ENCODE measurements at places on chromosomes 3 and 15.
A peak's percentile ranks its signal among the peaks of the same experiment; 100 is the strongest.

GRCh38 chr3:115615001-115615814 is 8.1 kb upstream of the GAP43 start:
- no peak for DNase-seq

GRCh38 chr3:162710332-162711112 is 1213.9 kb downstream of the OTOL1 start:
- DNase-seq: no peak

DNA sequence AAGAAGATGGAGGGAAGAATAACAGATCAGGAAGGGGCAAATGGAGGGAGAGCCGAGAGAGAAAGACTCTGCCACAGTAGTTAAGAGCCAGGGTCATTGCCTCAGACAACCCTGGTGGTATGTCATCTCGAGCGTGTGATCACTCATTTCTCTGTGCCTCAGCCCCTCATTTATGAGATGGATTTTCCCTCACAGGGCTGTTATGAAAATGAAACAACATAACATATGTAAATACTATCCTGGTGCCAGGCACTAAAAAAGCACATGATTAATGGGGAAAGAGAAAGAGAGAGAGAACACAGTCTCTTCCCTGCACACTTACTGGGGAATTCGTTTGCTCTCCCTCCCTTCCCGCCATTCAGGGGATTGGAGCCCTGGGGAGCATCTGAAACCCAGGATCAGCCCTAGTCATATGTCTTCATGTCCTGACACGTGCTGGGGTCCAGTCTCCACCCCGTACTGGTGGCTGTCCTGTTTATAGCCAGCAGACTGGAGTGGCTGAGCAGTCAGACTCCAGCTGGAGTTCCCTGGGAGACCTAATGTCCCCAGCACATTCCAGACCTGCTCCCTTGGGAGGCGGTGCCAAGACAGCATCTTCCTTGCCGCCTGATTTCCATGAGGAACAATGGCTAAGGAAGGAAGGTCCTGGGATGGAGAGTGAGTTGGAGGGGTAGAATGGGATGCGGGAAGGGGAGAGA is 14.7 kb upstream of the AMOTL2 start:
- DNase-seq: no peak

DNA sequence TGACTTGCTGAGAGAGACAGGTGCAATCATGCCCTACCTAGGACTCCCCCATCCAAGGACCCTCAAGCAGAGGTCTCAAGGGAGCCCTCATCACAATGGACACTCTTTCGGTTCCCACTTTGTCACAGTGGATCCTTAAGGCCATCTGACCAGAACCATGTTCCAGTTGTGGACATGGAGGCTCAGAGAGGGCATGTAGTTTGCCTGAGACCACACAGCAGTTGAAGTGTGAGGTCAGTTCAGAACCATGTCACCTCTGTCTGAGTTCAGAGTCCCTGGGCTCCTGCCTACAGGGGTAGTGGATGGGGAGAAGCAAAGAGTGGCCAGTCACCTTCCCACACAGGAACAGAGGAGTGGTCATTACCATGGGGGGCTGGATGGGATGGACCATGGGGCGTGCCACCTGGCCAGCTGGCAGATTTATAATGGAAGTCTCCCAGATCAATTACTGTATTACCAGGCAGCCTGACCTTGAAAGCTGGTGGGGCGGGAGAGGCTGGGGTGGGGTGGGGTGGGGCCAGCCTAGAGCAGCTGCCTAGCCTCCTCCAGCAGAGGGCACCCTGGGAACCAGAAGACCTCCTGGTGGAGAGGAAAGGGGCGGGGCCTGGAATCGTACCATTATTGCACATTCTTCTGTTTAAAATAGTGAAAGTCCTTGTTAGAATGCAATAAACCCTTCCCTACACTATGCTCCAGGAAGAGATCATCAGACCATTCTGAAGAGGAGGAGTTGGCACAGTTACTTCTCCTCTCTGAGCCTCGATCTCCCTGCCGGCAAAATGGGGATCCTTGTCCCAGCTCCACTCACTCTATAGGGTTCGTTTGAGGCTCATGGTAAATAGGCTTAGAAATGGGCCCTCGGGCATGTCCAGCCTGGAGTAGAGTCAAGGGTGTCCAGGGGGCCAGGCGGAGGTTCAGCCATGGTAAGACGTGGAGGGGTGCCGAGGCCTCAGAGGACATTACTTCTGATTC is 26.9 kb upstream of the LINGO1 start:
- peak; percentile 64 for DNase-seq

GRCh38 chr15:100373120-100373896 is 31.5 kb upstream of the ADAMTS17 start:
- no peak for DNase-seq

DNA sequence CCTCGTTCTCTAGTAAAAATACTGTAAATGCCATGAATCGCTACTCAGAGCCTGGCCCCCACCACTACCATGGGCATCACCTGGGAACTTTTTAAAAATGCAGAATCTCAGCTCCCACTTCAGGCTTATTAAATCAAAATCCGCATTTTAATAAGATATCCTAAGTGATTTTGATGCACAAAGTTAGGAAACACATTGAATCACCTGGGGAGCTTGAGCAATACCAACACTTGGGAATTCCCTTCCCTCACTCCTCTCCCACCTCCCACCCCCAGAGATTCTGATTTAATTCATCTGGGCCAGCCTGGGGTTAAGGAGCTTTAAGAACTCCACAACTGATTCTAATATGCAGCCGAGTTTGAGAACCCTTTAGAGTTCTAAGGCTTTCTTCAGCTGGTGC is 26.8 kb downstream of the RLBP1 start:
- no peak for DNase-seq

DNA sequence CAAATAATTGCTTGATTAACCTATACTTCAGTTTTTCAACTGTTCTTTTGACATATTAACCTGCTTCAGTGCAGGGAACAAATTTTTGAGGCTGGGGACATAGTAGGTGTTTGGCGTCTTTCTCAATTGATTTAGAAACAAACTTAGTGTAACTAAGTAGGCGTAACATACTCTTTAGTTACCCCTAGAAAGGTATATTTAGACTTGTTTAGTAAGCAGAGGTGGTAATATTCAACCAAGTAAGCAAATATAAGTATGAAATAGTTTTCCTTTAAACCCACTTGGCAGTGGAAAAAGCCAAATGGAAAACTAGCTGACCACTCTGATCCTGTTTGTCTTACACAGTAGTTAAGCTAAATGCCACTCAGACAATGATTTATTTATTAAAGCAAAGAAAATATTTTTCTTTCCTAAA is 113.2 kb downstream of the MBNL1 start:
- no peak for DNase-seq

GRCh38 chr3:149333176-149333859 is at the start of gene TM4SF18:
Gene TM4SF18 (minus strand): TSS chr3:149333636. CDS start chr3:149333382, 254 bp downstream.
- no peak for DNase-seq

GRCh38 chr15:96253006-96253747 is 77.3 kb upstream of the NR2F2 start:
- DNase-seq: no peak

- no peak for DNase-seq
Measured at GRCh38 chr15:57777003-57777402, 70.5 kb downstream of the POLR2M start.

DNA sequence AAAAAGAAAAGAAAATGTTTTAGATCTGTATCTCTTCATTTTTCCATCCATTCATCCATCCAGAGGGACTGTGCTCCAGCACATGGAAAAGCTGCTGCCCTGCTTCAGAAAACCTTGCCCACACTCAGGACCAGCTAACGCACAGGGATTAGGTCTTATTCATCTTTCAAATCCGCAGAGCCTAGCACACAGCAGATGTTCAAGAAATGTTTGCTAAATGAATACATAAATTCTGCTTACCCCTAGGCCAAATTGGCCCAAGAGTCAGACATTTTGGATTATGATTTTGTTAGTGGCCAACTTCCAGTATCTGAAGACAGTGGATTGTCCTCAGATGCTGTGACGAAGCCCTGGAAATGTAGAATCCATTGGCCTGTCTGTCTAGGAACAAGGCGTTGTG is 71.4 kb downstream of the GHSR start:
- DNase-seq: no peak

GRCh38 chr3:138944929-138945708 is 1.8 kb downstream of the FOXL2 start:
- DNase-seq: no peak

- no peak for DNase-seq
Measured at GRCh38 chr15:29099131-29099880, 170.3 kb downstream of the NSMCE3 start.

GRCh38 chr3:189740156-189740555 is 109.0 kb downstream of the TP63 start:
- no peak for DNase-seq

DNA sequence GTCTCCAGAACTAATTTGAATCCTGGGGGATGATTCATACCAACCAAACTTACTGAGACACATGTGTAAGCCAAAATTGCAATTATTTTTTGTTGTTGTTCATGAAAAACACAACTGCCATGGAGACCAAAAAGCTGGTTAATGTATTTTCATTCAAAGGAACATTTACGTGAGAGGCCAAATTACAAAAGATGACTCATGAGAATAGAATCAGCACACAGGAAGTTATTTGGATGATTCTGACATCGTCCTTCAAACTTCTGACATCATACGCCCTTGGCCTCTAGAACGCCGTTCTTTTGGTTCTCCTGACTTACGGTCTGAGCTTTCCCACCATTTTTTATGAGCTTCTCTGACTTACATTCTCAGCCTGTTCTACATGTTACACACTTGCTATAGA is 3.0 kb upstream of the ZNF280D start:
- DNase-seq: no peak

DNA sequence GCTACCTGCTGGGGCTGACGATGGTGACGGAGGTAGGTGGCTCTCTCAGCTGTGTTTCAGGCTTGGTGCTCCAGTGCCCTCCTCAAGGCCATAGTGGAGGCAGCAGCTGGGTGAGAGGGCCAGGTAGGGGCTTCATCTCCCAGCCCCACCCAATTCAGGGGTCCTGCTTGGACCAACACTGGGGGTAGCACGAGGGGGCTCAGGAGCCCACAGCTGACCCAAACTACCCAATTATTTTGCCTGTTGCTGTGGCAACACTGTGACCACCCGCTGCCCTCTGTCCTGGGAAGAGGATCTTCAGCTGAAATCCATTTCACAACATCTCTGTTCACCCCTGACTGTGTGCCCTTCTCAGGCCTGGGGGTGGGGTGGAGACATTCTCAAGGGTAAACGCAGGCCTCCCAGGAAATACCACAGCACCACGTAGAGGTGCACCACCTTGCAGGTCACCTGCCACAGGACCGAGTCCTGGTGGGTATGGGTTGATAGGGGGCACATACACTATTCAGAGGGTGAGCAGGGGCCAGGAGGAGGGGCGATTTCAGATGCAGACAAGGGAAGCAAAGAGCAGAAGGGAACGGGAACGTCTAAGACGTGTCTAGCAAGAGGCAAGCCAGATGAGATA is 62.7 kb downstream of the GRIP2 start:
- no peak for DNase-seq

DNA sequence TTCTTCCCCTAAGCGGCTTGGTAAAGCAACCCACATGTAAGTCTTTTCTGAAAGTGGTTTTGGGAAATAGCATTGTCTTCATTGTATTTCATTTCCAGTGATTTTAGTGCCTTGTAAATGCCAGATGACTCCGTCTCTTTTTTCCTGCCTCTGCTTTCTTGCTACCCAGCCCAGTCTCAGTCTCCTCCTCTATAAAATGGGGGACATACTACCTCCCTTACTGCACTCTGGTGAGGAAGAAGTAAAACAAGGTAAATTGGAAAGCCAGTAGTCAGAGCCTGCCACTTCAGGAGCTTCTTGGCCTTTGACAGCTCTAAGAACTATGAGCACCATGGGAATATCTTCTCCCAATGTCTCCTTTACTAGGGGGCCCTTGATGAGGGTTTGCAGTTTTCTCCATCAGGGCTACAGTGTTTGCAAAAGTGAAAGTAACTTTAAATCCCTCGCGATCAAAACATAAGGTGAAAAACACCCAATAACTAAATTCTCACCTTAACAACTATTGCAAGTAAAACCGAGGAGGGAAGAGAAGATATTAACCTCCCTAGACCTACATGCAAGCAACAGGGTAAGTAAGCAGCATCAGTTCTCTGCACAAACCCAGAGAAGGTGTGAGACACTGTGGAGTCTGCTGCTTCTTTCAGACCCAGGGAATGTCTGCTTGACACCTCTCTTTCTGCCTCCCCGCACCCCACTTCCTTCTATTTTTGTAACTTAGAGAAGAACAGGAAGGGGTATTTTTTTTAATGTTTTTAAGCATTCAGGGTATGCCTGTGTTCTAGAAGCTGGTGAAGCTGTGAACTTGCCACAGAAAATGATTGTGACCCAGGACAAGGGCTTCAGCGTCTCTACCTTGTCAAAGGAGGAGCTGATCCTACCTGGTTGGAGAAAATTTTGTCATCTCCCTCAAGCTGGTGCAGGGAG is 159.1 kb upstream of the EOMES start:
- no peak for DNase-seq

DNA sequence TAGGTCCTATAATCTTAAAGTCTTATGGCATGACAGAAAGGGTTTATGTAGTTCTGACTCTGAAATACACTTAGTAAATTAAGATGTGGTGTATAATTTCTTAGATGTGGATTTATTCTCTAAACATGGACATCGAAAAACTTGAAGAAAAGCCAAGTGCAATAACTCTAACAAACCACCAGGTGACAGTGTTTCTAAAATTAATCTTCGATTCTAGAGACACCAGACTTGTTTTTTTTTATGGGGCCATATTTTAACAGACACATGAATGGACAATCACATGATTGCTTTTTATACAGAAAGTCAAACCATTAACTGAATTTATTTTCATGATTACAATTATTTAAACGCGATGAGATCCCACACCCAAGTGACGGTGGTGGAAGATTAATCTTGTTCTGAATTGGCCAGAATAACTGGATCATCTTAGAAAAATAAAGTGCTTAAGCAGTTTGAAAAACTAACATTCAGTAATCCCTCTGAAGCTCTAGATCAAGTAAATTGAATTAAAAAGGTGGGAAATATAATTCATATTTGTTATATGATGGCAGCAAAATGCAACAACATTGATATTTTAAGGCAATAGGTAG is 305.1 kb downstream of the LSAMP start:
- no peak for DNase-seq

GRCh38 chr3:51535146-51536019 is 3.1 kb upstream of the RAD54L2 start:
- no peak for DNase-seq

Data from GM19239 (cell line).